ENCODE measurements at places on chromosomes 1 and 21.

- no peak for DNase-seq
Observed at GRCh38 chr1:66733348-66734017, 18.8 kb upstream of the DYNLT5 start.

DNA sequence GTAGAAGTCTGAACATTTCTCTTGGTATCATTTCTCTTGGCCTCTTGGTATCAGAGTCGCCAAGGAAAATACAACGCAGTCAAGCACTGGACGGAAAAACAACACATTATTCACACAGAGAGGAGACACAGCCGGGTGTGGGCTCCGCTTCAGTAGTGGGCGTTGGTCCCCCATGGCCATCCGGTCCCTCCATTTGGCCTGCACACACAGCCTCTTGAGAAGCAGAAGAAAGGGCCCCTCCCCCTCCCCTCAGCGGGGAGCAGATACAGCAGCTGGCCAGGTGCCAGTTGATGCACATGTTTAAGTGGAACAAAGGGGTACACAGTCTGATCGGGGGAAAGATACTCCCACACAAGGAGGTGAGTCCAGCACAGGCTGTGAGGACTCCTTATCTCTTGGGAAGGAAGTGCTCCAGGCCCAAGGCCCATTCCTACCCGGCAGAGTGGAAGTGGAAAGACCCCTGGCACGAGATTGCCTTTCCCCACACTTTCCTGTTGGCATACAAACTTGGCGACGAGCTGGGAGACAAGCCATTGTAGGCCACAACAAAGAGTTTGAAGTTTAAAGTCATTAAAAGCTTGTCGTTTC lies 311.3 kb downstream of the FAM72C start:
- DNase-seq, result no peak

GRCh38 chr21:32772281-32773047 lies 909 bp upstream of the PAXBP1 start:
- DNase-seq, result no peak

- no peak for DNase-seq
Observed at GRCh38 chr1:58979086-58979485, 195.2 kb upstream of the JUN start.

- DNase-seq, result no peak
Observed at GRCh38 chr1:182069028-182069466, 7.5 kb upstream of the ZNF648 start.

DNA sequence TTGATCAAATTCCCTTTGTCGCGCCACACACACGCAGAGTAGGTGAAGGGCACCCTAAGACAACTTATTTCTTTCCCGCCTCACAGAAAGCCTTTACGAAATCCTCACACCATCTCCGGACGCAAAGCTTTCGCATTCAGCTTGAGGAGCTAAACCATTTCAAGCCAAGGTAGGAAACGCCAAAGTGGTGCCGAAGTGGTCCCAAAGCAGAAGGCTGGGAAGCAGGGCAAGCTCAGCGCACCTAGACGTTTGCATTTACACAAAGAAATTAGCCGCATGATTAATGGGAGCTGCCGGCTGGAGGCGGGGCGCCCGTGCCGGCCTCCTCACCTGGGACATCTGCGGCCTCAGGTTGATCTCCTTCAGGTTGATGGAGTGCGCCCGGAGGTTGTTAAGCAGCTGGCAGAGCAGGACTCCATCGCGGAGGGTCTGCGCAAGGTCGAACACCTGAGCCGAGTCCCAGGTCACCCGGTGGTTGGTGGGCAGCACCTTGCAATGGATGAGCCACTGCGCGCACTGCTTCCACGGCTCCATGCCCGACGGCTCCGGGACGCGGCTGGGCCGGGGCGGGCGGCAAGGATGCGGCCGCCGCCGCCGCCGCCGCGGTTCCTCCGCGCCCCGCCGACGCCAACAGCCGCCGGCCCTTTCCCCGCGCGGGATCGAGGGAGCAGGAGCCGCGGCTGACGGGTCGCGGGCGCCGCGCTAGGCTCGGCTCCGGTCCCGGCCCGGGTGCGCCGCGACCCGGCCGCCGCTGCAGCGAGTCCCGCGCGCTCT lies 457 bp downstream of the VAV3 start:
- no peak for DNase-seq

DNA sequence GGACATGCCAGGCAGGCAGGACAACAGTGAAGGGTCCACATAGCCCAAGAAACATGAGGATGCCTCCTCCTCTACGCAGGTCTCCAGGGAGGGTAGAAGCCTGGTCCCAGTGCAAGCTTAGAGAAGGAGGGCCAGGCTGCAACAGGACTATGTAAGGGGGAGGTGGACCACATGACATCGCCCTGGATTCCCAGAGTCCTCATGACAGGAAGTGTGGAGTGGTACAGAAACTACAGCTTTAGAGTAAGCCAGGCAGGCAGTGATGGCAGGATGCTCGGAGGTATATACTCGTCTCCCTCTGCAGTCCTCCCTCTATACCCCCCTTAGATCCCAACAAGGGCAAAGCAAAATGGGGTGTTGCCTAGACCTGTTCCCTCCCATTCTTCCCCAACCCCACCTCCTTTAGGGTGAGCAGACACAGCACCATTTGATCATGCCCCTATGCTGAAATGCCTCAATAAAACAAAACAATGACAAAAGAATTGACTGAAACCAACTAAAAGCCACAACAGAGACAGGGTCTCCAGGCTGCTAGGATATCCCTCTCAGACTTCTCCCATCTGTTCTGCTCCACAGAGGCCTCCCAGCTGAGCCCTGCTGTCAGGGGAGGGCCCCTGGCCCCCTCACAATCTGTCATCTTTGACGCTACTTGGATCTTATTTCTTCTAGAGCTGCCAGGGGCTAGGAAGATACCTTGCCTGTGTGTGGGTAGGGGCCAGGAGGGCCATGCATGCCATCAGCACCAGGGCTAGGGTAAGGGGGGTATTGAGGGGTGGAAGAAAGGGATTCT lies 13.1 kb downstream of the FAM78B start:
- no peak for DNase-seq

- DNase-seq, result no peak
Observed at GRCh38 chr1:211580303-211580687, 1.3 kb upstream of the SLC30A1 start.

GRCh38 chr1:23795676-23796465 lies 4.7 kb downstream of the GALE start:
- DNase-seq, result no peak

GRCh38 chr1:117142200-117142599 lies 20.7 kb upstream of the TRIM45 start:
- DNase-seq, result no peak

- no peak for DNase-seq
Observed at GRCh38 chr21:20730441-20730840, 267.8 kb upstream of the NCAM2 start.

GRCh38 chr1:227912866-227913265 lies 34.9 kb downstream of the WNT9A start:
- DNase-seq, result no peak

DNA sequence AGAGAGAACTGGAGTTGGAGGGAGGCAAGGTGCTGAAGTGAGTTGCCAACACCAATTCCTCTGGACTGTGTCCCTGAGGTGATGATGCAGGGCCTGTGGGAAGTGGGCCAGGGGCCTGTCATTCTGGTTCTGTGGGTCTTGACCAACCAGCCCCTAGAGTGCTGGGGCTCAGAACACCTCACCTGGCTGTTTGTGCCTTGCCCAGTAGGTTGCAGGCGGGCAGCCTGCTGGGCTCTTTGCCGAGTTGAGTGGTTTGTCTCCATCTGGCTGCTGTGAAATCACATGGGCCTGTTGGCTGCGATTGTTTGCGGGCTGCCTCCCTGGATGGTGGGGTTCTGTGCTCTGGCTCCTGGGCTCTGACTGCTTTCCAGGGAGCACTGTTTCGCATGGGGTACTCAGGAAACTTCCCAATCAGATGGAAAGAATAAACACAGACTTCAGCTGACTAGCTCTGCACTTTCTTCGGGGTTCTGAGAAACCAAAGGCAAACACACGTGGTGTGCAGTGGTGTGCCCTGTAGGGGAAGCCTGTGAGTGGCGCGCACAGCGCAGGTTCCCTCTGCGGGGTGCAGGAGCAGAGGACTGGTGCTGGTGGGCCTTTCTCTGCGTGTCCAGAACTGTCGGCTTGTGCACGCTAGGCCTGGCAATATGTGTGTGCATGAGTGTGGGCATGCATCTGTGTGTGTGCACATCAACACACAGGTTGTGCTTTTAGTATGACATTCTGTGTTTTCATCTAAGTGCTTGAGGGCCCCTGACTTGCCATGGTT lies 95.1 kb downstream of the RHOU start:
- DNase-seq, result no peak

GRCh38 chr21:38878379-38879179 lies 72.8 kb downstream of the ETS2 start:
- no peak for DNase-seq

- DNase-seq, result no peak
Observed at GRCh38 chr1:53507116-53507820, 48.1 kb downstream of the DMRTB1 start.

GRCh38 chr1:210250998-210251679 lies 18.5 kb downstream of the SERTAD4 start:
- DNase-seq, result no peak

- no peak for DNase-seq
Observed at GRCh38 chr1:47752559-47752958, 244.6 kb downstream of the TRABD2B start.

DNA sequence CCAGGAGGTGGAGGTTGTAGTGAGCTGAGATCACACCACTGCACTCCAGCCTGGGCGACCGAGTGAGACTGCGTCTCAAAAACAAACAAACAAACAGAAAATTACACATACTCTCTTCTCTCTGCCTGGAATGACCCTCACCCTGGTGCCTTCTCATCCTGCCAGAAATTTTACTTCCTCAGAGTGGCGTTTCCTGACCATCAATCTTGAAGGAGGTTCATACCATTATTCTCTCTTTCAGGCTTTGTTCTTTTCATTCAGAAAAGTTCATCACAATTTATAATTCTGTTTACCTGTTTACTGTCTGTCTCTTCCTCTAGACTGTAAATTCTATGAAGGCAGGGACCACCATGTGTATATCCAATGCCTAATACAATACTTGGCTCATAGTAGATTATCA lies 79.3 kb downstream of the RPS6KA1 start:
- DNase-seq, result no peak

DNA sequence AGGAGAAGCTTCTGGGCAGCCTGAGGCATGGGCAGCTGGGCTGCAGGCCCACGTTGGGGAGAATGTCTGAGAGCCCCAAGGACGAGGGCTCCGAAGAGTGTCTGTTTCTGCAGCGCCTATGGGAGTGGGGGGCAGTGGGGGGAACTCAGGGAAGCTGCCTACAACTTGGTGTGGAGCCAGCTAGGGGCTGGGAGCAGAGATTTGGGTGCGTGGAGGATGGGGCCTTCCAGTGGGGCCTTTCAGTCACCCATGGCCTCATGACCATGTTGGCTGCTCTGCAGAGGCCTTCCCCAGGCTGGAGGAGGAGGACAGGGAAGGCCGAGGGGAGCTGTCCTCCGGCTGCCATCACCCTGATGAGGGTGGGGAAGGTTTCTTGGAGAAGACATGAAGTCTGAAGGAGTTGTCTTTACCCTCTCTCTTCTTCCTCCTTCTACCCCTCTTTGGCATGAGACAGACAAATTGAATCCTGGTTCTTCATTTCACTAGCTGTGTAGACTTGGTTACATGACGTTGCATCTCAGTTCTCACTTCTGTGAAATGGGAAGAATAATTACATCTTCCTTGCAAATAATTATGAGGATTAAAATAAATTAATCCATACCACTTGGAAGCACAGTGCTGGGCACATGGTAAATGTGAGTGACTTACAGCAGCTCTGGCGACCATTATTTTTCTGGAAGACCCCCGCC lies 8.3 kb downstream of the PPFIA4 start:
- DNase-seq, result no peak

GRCh38 chr1:46043458-46044017 lies 88.9 kb downstream of the PIK3R3 start:
- DNase-seq, result no peak

DNA sequence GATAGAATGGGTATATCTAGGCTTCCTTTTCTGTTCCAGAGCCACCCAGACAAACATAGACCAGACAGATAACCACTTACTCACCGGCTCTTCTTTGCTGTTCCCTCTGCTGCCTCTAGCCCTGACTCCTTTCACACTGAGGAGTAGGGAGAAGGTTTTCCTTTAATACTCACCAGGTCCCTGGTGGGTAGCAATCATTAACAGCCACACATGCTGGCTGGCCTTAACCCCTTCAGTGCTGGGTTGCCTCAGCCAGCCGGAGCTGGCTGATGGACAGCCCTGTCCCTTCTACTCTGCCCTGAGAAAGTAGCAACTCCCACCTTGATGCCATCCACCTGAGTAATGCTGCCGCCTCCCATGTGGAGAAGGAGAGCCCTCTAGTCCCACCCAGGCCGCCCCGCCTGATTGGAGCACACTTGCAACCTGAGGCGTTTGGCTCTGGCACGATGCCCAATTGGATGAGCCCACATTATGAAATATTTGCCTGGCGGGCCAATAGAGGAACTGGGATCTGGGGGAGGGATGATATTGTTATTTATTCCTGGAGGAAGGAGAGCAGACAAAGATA lies 71.6 kb downstream of the PLEKHA6 start:
- DNase-seq, result no peak

- DNase-seq, result no peak
Observed at GRCh38 chr1:117341123-117341522, 26.1 kb upstream of the MAN1A2 start.

- no peak for DNase-seq
Observed at GRCh38 chr1:234634387-234634786, 24.4 kb upstream of the IRF2BP2 start.

GRCh38 chr1:100626397-100626796 lies 88.5 kb downstream of the GPR88 start:
- no peak for DNase-seq

DNA sequence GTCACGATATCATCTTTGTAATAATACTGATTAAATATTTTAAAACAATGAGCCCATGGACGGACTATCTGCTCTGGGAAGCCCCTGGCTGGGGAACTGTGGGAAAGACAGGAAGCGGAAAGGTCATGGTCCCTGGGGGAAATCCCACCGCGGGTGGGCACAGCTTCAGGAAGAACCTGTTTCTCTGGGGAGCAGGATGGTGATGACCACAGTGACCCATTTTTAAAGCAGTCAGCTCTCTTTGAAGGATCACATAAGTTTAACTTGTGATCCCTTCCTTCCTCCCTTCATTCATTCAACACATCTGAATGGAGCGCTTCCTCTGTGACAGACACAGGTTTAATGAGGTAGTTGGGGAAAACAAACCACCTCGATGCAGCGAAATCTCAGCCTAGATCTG lies 73.0 kb downstream of the DHRS3 start:
- DNase-seq, result no peak
